ENCODE measurements at places on chromosomes 3 and 15.

DNA sequence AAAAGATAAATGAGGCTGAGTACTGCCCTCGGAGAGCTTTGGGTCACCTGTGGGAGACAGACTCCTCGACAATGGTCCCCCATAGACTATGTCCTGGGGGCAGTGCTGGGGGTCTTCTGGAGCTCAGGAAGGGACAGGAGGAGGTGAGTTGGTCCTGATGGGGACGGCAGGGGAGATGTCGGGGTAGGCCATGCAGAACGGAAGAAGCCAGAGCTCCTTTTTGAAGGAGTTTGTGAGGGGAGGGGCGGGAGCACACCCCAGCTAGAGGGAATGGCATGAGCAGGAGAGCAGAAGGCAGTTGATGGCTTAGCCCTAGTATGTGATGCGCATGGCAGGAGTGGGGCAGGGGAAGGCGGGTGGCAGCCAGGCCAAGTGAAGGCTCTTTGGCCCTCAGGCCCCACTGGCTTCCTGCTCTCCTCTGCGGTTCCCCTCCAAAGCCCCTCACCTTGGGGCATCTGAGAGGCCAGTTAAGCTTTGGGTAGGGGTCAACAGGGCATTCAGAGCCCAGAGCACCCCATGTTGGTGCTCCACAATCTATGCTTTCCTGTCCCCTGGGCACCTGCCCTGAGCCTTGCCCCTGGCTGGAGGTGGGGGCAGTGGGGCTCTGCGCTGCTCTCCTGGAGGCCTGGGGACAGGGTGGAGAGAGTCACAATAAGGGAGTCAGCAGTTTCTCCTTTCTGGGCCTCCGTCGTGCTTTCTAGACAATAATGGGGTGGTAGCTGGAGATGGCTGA is 179.3 kb downstream of the SMAD6 start:
- no peak for DNase-seq

GRCh38 chr15:40928821-40929659 is at the start of gene DLL4:
Gene DLL4 (plus strand): TSS chr15:40929340. CDS start chr15:40929669, 329 bp downstream.
- DNase-seq, result no peak

GRCh38 chr3:52892625-52893311 is 4.6 kb downstream of the STIMATE start:
- no peak for DNase-seq

DNA sequence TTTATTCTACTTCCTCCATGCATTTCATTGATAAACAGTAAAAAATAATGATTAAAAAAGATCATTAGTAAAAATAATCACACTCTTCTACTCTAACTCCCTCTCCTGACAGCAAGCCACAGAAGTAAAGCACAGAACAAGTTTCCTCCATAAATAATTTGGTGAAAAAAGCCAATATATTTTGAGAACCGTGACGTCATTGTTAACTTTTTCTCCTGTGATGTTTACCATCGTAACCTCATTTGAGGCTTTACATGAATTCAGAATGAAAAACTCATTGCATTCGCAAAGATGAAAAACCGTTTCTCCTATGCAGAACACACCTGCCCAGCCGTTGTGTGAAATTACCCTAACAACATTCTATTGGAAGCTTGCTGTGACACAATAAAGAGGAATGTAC is 120.7 kb downstream of the NSUN3 start:
- no peak for DNase-seq

DNA sequence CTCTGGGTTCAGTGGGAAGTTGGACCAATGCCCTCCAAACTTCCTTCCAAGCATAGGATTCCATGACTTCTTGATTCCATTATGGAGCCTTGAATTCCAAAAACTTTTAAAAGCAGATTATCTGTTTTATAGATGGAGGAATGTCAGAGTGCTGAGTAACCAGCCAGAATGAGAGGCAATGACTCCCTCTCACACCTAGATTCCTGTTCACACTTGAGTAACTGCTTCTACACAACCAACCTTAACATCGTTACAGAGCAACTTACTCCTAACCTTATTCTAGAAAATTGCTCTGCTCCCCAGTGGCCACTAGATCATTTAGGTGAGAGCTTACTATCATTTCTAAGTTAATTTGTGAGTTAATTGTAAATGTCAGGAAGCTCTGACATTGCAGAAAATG is 24.2 kb upstream of the NR2F2 start:
- no peak for DNase-seq

- DNase-seq, result peak; percentile 72
Observed at GRCh38 chr3:109081746-109082510, 36.0 kb downstream of the MORC1 start.

DNA sequence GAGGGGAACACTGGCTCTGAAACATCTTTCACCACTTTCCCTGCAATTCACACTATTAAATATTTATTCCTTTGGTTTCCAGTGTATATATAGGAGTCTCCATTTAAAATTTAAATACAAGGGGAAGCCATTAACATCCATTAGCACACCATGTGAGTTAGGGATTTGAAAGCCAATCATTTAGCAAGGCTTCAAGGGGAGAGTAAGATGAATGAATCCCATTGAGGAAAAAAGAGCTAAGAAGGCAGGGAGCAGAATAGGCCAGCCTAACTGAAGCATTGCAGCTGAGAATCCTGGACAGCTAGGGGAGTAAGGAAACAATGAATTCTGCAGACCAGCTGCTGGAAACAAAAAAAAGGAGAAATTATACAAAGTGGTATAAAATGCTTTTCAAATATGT is 426.1 kb downstream of the IL5RA start:
- DNase-seq, result no peak

DNA sequence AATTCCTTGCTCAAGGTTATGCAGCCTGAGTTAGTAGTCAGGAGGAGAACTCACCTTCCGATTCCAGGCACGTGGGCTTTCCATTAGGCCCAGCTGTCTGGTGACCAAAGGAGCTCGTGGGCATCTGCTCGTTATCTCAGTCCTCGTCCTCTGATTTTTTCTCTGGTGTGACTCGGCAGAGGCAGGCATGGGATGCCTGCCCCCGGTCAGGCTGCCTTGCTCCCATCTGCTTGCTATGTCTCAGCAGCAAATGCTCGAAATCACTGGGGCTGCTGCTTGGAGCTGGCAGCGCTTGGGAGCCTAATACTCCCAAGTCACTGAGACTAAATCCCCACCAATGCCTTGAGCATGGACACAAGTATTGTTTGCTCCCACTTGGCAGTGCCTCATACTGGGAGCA is 84.5 kb upstream of the NMNAT3 start:
- no peak for DNase-seq

- no peak for DNase-seq
Observed at GRCh38 chr15:80871858-80872257, 92.7 kb downstream of the CEMIP start.

GRCh38 chr3:194857469-194858113 is 171.9 kb downstream of the FAM43A start:
- no peak for DNase-seq

- DNase-seq, result no peak
Observed at GRCh38 chr3:73511571-73512525, 112.9 kb downstream of the PDZRN3 start.

DNA sequence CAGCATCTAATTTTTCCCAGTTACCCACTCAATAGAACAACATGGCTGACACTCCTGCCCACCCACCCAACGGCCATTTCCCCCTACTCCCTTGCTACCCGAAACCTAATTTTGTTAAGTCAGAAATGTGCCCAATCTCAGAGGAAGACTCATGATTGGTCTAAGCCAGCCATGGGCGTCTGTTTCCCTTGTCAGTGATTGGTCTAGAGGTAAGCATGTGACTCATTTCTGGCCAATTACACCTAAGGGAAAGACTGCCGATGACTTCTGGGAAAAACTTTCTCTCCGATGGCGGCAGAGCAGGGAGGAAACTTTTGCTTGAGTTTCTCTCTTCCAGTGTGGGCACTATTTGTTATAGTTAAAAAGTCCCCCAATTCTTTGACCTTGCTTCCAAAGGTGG is 72.9 kb downstream of the RPLP1 start:
- no peak for DNase-seq

DNA sequence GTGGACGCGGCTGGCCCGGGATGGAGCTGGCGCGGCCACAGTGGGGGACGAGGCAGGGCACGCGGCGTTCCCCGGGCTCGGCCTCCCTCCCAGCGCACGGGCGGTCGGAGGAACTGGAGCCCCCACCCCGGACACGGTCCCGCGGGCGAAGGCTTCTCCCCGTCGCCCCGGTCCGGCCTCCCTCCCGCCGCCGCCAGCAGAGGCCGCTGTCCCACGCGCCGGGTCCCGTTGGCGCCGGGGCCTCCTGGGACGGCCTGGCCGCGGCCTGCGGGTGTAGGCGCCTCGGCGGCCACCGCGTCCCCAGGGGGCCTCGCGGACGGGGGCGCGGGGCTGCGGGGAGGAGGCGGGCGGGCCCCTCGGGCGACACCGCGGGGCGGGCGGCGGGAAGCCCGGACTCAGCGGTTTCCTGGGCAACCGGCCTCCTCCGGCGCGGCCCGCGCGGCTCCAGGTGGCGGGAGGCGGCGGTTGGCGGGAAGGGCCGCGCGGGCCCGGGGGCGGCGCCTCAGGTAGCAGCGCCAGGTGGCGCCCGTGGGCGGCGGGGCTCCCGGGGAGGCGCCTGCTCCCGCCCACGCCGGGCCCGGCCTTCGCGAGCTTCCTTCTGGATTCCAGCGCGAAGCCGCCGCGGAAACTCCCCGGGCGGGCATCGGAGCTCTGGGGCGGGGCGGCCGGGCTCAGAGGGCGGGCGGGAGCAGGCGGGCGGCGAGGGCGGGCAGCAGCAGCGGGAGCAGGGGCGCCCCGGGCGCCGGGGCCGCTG is 26.7 kb downstream of the MELTF start:
- peak; percentile 77 for DNase-seq

GRCh38 chr15:101637516-101637915 is 14.7 kb downstream of the TM2D3 start:
- no peak for DNase-seq

DNA sequence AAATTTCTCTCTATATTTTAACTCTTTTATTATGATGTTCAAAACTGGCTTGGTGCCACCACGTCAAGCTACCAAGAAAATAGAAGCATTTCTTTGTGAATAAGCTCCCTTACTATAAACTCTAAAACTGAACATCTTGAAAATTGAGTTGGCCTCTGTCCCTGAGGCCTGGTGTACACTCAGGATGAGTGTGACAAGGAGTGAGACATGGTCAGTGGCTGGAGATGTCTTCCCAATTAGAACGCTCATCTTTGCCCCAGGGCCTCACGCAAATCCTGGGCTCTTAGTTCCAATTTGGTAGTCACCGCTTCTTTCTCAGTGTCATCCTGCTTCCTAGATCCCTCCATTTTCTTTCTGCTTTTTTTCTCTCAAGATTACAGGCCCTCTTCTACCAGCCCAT is 26.2 kb downstream of the SLC2A2 start:
- DNase-seq, result no peak

DNA sequence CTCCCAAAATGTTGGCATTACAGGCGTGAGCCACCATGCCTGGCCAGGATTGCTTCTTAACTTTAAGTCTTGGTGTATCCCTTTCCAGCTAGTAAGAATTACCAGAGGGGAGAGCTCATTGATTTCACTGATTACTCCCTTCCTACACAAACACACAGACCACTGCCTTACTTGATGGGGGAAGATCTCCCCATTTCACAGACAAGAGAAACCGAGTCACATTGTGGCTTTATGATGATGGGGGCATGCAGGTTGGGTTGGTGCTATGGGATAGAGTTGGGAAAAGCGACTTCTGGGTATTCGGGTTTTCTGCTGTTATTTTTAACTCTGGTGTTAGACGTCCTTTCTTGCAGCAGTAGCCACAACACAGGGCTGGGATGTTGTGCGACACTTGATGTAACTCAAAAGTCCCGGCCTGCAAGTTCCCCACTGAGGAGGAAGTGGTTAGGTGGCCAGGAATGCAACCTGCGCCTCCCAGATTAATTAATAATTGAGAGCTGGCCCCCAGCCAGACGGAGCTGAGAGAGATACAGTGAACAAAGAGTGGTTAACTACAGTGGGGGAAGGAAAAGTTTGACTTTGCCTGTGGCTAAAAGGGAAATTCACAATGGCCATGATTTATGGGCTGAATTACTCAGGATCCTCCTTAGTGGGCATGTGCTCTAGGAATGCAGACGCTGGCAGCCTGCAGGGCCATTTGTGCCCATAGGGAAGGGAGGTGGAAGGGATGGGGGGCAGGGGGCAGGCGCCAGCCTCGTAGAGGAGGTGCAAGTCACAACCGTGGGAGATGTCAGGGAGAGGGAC is 63.6 kb downstream of the SMAD6 start:
- peak; percentile 59 for DNase-seq
